ENCODE measurements at places on chromosomes 13 and 19.

DNA sequence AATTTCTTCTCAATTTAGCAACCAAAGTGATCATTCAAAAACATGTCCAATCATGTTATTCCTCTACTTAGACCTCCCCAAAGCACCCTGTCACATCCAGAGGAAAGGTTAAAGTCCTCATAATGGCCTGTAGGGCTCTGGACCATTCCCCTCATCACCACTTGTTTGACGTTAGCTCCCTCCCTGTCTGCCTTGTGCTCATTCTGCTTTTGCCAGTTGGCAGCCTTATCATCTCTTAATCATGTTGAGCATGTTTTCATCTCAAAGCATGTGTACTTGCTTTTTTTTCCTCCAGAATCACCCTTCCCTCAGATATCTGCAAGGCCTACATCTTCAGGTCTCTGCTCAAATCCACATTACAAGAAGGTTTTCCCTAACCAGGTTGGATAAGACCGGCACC, 25.9 kb downstream of the UBAC2 start:
- DNase-seq, result no peak

- DNase-seq, result no peak
Observed at GRCh38 chr19:12555456-12555930, 4.2 kb upstream of the ZNF564 start.

- no peak for DNase-seq
Observed at GRCh38 chr13:66830940-66831716, 399.0 kb downstream of the PCDH9 start.

DNA sequence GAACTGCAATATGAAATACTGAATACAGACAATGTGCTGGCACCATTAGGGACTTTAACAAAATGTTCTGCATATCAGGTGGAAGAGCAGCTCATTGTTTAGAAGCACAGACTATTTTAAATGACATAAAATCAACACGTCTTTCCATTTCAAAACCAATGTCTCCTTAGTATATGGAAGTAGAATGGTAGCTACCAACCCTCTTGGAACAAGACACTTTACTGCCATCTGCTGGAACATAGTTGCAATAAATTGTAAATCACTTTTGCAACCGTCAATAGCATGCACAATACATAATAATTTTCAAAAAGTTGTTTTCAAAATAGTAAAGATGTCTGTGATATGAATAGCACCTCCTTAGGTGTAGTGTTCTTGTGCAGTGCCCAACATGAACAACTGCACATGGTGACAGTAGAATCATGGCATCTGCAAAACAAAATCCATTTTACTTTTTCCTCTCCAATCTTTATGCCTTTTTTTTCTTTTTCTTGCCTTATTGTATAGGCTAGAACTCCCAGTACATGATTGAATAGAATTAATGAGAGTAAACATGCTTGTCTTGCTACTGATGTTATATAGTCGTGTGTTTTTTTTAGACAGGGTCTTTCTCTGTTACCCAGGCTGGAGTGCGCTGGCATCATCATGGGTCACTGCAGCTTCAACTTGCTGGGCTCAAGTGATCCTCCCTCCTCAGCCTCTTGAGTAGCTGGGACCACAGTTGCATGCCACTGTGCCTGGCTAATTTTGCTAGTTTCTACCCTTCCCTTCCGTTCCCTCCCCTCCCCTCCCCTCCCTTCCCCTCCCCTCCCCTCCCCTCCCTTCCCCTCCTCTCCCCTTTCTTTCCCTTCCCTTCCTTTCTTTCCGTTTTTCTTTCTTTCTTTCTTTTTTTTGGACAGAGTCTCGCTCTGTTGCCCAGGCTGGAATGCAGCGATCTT, 7.8 kb upstream of the LYPD5 start:
- peak; percentile 70 for DNase-seq

GRCh38 chr13:95137096-95137495, 164.2 kb downstream of the ABCC4 start:
- DNase-seq, result no peak

Data from AML-193 (cell line).